ENCODE measurements at places on chromosomes 6 and 20.

GRCh38 chr6:11598687-11599086, 61.1 kb downstream of the TMEM170B start:
- no peak for DNase-seq

GRCh38 chr6:116015983-116016382, 44.7 kb downstream of the FRK start:
- DNase-seq = no peak

DNA sequence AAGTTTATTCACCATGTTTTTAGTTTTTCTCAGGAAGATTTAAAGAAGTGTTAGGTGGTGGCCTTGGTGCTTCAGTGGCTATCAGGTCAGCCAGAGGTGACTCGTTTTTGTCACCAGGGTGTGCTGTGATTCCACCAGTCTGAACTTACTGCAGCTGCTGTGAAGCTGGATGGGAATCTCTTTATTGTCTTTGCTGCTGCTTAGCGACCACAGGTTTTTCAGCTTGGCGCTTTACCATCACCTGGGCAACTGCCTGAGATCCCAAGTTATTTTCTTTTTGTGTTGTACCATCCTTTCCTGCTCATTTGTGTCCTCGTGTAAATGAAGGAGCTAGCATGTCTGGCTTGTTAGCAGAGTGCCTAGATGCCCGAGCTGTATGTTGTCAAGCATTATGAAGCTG, 146.9 kb downstream of the MACROD2 start:
- no peak for DNase-seq

- peak; percentile 39 for DNase-seq
Measured at GRCh38 chr20:51624157-51624731, 81.7 kb upstream of the NFATC2 start.

- no peak for DNase-seq
Measured at GRCh38 chr20:44910690-44911262, 916 bp downstream of the PABPC1L start.

DNA sequence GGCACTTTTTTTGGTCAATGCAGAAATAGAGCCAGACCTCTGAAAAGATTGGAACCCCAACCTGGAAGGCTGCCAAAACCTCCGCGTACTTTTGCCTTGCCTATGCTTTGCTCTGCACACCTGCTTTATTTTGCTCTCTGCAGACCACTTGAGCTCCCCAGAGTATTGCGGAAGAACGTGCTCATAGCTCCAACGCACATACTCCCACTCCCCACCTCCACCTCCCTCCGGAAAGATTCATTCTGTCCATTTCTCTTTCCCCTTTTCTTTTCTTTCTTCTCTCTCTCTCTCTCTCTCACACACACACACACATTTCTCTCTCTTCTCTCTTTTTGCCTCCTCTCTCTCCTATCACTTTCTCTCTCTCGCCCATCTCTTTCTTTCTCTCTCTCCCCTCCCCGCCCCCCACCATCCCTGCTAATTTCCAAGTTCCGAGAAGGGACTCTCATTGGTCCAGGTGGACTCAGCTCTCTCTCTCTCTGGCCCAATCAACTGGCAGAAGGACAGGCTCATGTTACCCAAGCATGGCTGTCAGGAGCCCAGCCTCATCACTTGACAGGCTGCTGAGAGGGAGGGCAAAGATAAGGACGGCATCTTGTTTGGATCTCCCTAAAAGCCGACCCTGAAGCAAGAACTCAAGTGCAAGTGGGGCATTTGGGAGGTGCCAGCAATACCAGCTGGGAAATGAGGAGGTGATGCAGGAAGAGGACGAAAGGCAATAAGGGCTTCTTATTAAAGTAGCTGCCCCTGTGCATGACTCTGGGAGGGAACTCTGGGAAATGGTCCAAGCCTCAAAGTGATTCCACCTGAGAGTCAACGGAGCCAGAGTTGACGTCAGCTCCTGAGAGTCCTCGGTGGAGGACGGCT, 246.1 kb downstream of the LY86 start:
- DNase-seq = no peak

DNA sequence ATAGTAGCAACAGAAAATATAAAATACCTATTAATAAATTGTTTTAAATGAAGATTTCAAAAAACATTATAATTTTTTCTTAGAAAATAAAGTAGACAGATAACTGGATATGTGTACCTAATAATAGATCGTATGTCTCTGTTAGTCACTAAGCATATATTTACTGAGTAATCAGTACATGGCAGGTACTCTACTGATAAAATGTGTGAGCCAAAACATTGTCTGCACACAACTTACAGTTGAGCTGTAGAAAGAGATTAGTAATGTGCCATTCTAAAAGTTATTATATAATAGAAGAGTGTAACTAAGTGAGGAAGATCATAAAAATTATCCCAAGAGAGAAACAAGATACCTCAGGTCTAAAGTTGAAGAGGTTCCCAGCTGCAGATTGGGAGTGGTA, 929.9 kb upstream of the EPHA7 start:
- no peak for DNase-seq

DNA sequence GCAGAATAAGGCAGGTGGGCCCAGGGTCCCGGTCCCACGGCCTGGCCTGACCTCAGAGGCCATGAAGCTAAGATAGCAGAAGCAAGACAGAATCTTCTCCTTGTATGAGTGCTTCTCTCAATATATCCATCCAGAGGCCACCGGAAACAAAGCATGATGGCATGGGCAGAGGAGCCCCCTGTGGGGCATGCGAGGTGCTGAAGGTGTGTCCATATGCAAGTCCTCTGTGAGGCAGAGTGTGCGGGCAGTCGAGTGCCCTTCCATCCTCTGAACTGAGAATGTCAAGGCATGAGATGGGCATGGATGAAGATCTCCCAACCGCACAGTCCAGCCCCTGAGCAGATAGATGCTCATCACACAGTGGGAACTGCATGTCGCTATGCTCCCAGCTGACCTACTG, 9.8 kb upstream of the GGTLC1 start:
- DNase-seq = no peak

DNA sequence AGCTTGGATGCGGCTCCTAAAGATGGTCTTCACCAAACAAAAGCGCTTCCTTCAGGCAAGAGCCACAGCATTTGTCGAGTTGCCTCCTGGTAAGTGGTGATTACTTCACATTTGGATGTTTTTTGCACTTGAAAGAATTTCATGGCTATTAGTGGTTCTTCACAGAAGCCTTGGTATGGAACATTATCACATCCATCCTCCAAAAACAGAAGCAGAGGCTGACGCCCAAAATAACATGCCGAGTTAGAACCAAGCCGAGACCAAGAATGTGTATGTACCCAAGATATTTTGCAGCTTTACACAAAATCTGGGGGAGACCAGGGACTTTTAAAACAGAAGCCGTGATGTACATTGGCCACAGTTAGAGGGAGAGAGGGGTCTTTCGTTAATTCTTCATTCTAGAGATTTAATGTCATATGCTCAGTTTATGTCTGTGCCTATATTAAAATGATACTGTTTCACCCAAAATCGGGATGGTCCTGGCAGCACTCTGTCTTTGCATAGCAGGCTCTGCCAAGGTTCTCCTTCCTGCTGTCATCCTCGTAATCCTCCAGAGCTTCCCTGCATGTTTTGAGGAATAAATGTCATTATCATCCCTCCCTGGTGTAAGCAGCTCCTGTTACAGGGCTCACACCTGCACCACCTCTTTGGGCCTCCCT, 109.3 kb downstream of the TMEM242 start:
- no peak for DNase-seq

GRCh38 chr20:57618091-57618763, 2.0 kb downstream of the ZBP1 start:
- DNase-seq = no peak

GRCh38 chr6:126227833-126228702, 111.8 kb upstream of the CENPW start:
- no peak for DNase-seq

- DNase-seq = no peak
Measured at GRCh38 chr20:48738399-48739304, 89.1 kb downstream of the PREX1 start.

GRCh38 chr6:63941747-63942470, 306.3 kb downstream of the PHF3 start:
- DNase-seq = no peak

DNA sequence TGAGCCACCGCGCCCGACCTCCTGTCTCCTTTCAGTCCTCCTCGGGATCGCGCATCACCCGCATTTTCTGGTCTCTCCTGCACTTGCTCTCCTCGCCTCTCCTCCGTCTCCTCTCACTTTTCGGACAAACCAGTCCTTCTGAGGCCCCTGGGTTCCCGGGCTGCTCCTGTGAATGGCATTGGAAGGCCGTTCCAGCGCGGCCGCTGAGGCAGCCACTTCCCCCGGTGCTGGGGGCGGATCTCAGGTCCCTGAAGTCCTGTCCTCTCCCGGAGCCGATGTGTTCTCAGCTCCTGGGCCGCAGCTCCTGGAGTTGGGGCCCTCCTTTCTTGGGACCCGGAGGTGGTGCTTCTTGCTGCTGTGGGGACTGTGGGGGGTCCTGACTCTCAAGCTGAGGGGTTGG, 803 bp downstream of the MICB start:
- no peak for DNase-seq

- DNase-seq = no peak
Measured at GRCh38 chr6:127515234-127515793, 3.8 kb downstream of the MTCL3 start.

- DNase-seq = no peak
Measured at GRCh38 chr6:34053721-34054120, 92.2 kb downstream of the GRM4 start.

- DNase-seq = no peak
Measured at GRCh38 chr6:108633436-108633835, 72.7 kb downstream of the FOXO3 start.

GRCh38 chr20:2005359-2005758, 11.5 kb upstream of the PDYN start:
- DNase-seq = no peak

GRCh38 chr6:90123831-90124230, 172.8 kb downstream of the BACH2 start:
- DNase-seq = no peak

DNA sequence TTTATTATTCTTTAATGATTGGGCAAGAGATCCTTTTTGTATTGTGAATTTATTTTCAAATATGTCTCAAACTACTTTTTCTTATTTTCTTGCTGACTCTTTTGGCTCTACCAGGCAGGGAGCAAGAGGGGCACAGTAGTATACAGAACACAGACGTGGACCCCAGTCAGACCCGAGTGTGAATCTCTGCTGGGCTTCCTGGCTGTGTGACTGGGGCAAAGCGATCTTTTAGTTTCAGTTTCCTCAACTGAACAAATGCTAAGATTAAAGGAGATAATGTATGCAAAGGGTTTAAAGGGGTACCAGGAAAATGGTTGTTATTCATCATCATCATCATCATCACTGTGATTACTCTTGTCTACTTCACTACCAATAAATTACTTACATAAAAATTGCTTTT, 317.5 kb downstream of the HIVEP2 start:
- DNase-seq = no peak

GRCh38 chr6:124604719-124605118, 357.5 kb upstream of the RNF217 start:
- no peak for DNase-seq

- no peak for DNase-seq
Measured at GRCh38 chr6:52209770-52210169, 23.6 kb downstream of the IL17A start.

DNA sequence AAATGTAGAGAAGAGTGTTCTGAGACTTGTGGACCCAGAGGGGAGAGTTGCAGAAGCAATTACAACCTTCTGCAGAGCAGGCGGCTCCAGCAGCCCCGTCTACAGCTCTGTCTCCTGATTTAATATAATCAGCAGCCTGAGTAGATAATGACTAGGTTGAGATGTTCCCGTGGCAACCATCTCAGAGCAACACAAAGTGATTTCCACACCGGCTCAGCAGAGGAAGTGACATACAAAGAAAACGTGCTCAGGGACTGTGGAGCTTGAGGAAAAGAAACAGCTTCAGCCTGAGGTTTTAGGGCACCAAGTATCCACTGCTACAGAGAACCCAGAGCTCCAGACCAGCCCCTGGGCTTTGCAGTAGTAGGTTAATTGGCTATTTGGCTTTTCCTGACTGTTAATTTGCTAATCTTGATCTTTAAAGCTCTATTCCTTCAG, 136.4 kb downstream of the MTFR2 start:
- no peak for DNase-seq

- no peak for DNase-seq
Measured at GRCh38 chr6:35034411-35035191, 106.5 kb downstream of the TCP11 start.

DNA sequence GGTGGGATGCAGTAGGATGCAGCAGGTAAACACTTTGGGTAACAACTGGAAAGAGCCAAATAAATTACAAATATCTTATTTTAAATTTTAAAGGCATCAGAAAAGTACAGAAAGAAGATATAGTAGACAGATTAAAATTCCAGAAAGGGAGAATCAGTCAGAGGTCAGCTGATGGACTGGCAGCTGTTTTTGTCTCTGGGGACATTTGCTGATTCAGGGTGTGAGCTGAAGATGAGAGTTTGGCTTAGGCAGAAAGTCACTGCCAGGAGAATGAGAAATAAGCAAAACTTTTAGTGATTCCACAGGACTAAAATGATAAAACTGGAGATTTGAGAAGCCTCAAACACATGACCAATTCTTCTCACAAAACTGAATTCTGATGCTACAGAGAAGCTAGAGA, 39.5 kb downstream of the AHI1 start:
- no peak for DNase-seq

DNA sequence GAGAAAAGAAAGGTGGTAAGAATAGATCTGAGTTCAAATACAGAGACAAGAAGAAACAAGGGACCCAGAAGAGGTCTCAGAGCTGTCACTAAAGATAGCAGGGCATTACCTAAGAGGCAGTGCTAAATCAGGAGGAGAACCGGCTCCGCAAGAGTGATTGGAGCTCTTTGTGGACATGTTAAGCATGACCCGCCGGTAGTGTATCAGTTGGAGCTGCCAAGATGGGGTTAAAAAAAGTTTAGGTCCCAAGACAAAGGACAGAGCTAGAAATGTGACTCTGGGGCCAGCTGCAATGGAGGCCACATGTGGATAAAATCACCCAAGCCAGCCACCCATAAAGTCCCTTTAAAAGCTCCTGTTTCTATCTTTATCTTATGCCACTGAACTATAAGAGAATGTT, 93.4 kb downstream of the MBOAT1 start:
- no peak for DNase-seq

- no peak for DNase-seq
Measured at GRCh38 chr6:156543431-156543830, 233.7 kb upstream of the ARID1B start.

DNA sequence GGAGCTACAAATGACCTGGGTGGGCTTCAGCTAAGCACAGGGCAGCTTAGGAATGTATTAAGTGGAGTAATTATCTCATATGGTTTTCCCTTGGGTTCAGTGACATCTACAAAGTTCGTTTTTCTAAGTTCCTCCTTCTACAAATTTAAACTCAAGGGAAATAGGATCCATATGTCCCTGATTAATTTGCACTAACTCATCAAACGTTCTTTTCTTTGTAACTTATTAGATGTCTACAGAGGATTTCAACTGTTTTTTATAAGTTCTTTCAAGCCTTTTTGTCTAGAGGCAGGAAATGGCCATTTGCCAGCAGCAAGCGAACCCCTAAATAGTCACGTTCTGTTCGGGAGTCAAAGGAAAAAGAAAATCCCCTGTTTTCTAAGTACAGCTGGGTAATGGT, 1060.3 kb downstream of the KIF16B start:
- DNase-seq = no peak

GRCh38 chr6:109514946-109515345, 31.9 kb upstream of the ZBTB24 start:
- no peak for DNase-seq

- DNase-seq = no peak
Measured at GRCh38 chr6:167308207-167308606, 16.7 kb upstream of the TTLL2 start.

GRCh38 chr6:133254552-133255228, 13.5 kb downstream of the EYA4 start:
- no peak for DNase-seq

Data from tibial artery (tissue), 4 donors.